Activated CD8-positive, alpha-beta memory T cell treated with anti-CD3 and anti-CD28 coated beads for 24 hours (primary cell): ENCODE measurements at places on chromosomes 4 and X.

DNA sequence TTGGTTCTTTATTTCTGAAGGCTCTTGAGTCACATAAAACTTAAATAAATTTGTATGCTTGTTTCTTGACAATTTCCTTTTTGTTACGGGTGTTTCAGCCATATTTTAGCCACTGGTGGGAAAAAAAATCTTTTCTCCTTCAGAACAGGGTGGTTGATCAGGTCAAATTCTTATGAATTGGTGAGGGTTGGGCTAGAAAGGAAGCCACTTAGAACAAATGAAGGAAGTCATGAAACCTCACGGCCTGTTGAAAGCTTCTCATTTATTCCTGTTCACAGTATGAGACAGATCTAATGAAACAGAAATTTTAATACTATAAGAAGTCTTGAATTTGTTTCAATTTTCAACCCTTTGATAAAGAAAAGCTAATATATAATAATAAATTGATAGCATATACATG, 12.1 kb upstream of the PDLIM5 start:
- no peak for DNase-seq

DNA sequence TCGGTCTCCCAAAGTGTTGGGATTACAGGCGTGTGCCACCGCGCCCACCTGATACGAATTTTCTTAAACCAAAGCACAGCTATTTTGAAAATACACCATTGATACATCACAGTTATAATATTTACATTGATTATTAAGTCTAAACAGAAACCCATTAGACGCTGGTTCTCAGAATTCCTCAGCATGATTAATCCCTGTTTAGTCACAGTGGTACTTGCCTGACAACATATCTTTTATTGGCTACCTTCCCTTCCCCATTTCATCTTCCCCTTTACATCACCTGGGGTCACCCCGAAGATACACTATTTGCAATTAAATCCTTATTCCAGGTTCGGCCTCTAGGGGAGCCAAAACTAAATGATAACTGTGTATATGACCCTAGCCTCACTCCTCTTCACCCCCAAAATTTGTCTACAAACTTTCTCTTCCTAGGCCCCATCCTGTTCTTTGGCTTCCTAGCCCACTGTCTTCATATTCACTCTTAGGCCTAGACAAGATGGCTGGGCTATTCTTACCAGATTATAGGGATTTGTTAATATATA, 36.8 kb upstream of the IL1RAPL1 start:
- no peak for DNase-seq

- DNase-seq = no peak
Measured at GRCh38 chr4:141127884-141128283, 5.4 kb downstream of the RNF150 start.

GRCh38 chr4:153988492-153989363, 199.8 kb upstream of the SFRP2 start:
- DNase-seq = no peak

GRCh38 chrX:2751291-2751690, 549 bp upstream of the XG start:
- DNase-seq = no peak

- no peak for DNase-seq
Measured at GRCh38 chr4:53705151-53705764, 114.0 kb upstream of the LNX1 start.

DNA sequence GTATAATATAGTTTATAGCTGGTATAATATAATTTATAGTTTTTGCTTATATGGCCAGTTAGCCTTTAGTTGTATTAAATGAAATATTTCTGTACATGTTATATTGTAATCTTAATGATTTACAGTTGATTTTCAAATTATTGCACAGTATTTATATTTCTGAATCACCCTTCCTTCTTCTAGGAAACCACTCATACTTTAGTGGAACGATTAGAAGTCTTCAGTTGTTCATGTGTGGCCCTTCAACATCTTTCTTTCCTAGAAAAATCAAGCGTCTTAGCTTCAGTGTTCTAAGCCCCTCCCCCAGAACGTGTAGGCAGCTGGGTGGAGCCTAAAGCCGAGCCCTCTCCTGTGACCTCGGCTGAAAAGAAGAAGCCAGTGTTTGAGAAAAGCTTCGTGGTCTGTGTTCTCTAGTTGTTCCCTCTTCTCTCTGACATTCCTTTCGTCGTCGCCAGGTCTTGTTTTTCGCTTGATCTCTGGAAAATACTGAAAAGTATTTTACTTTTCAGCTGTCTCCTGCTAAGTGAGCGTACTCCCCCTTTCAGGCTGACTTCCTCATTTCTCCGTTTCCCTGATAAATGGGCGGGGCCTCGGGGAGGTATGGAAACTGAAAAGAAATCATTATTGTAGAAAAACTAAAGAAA, at the start of gene C4orf33:
C4orf33 (plus strand) TSS at position 342 of the 644 bp plus-strand sequence. CDS start 6,459 bp downstream, outside the sequence.
- DNase-seq = peak; percentile 84

- no peak for DNase-seq
Measured at GRCh38 chr4:141432000-141432712, 204.2 kb upstream of the IL15 start.

DNA sequence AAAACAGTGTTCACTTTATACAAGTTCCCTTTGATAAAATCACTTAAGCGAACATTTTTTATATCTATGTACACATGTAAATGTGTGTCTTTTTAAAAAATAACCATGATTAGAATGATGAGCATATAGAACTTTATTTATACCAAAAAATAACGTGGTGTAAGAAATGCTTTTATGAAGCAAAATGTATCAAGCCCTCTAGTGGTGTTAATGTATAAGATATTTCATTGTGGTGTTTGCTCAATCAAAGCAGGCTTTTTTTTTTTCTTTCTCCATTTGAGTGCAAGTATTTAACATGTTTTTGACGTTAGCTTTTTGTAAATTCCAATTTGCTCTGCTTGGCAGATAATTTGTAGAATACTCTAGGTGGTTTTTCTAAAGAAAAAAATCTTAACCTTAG, 2092.4 kb upstream of the TENM3 start:
- DNase-seq = no peak

DNA sequence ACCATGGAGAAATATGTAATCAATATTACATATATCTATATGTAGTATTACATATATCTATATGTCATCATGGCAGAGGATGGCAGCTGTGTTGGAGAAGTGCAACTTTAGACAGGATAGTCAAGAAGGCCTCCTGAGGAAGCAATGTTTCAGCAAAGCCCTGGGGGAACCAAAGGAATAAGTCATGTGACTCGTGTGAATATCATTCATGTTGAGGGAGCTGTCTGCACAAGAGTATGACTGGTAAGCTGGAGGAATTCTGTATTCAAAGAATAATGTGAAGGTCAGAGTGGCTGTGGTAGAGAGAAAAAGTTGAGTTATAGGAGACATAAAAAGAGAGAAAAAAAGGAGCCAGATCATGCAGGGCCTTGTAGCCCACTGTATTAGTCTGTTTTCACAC, 92.9 kb upstream of the EDNRA start:
- no peak for DNase-seq

- DNase-seq = no peak
Measured at GRCh38 chrX:17737986-17738713, 857 bp downstream of the SCML1 start.

DNA sequence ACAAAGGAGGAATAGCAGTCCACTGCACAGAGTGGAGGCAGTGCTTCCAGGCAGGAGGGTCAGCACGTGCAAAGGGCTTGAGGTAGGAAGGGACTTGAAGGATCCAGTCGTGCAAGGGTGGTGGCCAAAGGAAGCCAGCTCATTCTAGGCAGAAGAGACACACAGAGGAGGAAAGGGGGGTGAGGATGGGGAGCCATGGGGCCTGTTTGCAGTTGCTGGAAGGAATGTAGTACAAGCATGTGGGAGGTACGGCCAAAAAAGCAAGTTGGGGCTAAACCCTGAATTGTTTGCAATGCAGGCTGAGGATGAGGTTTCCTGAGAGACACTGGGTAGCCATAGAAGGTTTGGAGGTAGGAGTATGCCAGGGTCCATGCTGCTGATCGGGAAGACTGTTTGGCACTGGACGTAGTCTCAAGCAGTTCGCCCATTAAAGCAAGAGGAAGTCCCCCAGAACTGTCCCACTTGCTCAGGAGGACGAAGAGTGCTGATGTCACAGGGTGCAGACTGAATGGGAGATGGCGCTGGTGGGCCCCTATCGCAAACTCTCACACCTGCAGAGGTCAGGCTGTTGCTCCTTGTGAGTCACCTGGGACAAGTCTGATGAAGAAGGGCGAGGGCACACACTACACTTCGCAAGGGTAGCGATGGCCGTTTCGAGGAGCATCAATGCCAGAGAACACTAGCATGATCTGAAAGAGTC, 9.1 kb upstream of the MAN2B2 start:
- DNase-seq = no peak

DNA sequence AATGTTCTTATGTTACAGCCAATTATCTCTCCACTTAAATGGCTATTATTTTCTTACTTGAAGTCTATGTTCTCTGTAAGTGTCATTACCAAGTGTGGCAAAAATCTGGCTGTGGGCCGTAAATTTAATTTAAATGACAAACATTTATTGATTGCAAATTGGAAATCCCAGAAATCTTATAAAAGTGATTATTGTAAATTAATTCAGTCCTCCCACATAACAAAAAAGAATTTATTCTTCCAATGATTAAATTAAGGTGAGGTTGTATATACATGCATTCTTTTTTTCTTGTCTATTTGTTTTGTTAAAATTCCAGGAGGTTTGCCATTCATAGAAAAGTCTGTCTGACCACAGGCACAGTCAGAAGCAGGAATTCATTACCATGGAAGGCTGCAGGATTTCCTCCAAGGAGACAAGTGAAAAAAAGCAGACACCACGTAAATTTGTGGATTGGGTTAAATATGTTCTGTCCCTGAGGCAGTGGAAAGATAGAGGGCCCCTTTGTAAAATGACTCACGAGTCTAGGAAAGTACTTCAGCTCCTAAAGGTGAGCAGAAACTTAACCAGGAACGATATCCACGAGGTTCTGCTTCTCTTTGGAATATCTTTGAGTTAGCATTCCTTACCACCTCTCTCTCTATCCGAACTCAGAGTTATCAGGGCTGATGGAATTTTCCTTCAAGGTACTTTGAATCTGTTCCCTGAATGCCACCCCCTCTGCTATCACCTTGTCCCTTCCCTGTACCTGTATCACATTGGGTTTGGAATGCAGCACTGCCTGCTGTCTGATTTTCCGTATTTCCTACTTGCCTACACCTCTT, 10.7 kb downstream of the PPARGC1A start:
- DNase-seq = no peak

GRCh38 chr4:156771171-156771837, 200.3 kb downstream of the PDGFC start:
- no peak for DNase-seq

GRCh38 chr4:38967260-38968095, 64.7 kb downstream of the TMEM156 start:
- no peak for DNase-seq

DNA sequence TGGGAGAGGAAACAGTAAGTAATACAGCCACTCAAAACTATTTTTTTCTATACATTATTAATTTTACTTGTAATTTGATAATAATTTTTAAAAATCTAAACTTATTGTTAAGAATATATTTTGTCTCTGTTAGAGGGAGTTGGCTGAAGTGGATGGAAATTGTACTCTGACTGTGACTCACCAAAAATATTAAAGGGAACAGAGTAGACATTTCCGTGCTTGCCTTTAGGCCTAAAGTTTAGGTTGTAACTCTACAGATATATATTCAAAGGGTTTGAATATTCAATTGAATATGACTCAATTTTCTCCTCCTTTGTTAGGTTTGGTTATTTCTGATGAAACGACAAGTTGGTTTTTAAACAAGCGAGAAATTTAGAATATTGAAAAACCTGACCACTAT, 128.3 kb upstream of the PITX2 start:
- DNase-seq = no peak

GRCh38 chrX:70664726-70665125, 220.1 kb downstream of the DLG3 start:
- no peak for DNase-seq

- DNase-seq = no peak
Measured at GRCh38 chrX:136773648-136774047, 7.1 kb downstream of the ARHGEF6 start.

DNA sequence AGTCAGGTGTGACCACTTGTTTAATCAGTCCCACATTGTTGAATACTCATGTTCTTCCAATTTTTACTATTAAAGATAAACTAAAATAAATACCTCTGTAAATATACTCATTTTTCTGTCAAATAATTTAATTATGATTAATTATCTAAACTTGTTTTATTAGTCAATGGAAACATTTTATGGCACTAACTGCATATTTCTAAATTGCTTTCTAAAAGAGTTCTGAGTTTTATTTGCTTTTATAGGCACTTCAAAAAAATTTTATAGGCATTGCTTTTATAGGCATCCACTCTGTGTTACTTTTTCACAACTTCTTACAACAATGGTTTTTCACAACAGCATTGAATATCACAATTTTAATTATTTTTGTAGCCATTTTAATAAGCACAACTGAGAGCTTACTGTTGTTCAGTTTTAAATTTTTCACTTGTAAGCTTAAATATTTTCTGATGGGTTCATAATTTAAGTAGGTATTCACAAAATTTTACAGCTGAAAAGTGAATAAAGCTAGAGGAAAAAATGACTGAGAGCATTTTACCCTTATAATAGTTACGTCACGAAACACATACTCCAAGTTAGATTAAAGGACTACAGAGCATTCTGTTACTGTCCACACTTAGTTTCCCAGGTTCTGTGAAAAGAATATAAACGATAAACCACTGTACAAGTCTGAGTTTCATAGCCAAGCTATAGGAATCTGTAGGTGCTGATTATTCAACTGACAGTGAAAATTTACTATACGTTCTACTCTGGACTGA, 140.8 kb upstream of the ETNPPL start:
- no peak for DNase-seq

DNA sequence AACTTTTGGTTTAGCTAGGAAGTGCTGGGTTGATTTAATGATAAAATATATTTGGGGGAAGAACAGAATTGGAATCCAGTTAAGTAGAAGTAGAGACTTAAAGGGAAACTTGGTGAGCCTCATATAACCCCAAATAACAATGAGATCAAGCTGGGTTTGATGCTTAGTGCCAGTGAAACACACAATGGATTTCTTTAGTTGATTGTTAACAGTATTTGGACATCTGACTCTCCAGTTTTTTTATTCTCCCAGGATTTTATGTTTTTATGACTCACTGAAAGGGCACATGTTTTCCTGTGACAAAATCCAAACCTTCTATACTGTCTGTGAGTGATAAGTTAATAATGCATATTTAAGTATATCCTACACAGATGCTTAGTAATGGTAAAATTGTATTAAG, 2.7 kb upstream of the NEUROG2 start:
- DNase-seq = no peak

GRCh38 chr4:39660757-39661156, 22.1 kb upstream of the SMIM14 start:
- no peak for DNase-seq

- no peak for DNase-seq
Measured at GRCh38 chrX:20825984-20826383, 548.2 kb upstream of the CNKSR2 start.

- no peak for DNase-seq
Measured at GRCh38 chr4:174284487-174284886, 776 bp downstream of the CEP44 start.

GRCh38 chr4:153001626-153002025, 65.5 kb downstream of the FHDC1 start:
- DNase-seq = no peak

GRCh38 chr4:112664611-112665010, 27.7 kb downstream of the LARP7 start:
- no peak for DNase-seq
